ENCODE measurements at places on chromosomes 12 and 14. TPM values are rescaled to one million over a fixed set of nuclear protein-coding genes. Genes with fewer than 3 reads are reported as not detected.

The CFAP54 gene
- total RNA-seq, result 2.6 TPM

The ANKRD33 gene
- 0.13 TPM for total RNA-seq

The KIF5A gene
- 0.91 TPM for total RNA-seq

The CEP290 gene
- 3.9 TPM for total RNA-seq

The ENTPD5 gene
- 5.0 TPM for total RNA-seq

Measured in epithelial cell of alveolus of lung (primary cell).